ENCODE measurements at places on chromosomes 4 and X.

DNA sequence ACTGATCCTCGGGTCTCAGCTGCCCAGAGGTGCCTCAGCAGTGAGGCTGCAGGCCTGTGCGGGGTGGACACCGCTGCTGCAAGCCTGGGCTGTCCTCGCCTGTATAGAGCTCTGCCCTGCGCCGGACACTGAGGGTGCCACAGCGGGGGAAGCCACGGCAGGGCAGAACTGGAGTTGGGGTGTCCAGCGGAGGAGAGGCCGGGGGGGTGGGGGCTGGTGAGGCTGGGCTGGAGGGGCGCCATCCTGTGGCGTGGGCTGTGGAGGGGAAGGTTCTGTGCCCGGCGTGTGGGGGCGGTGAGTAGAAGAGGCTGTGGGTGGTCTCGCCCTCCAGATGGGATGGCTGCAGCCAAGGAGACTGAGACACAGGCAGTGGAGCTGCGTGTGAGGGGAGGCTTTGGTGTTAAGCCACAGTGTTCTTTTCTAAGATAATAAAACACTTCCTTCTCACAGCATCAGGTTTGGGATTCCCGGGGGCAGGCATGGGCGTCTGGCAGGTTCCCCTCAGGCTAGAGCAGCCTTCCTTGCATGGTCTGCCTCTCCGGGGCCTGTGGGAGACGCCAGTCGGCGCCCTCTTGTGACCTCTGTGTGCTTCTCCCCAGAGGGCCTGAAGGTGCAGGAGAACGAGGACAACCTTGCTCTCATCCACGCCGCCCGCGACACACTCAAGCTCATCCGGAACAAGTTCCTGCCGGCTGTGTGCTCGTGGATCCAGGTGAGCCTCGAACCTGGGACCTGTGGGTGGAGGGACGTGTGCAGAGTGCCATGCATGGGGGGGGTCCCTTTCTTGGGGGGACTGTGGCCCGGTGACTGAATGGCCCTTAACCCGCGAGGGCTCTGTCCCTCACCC is 7.4 kb downstream of the UVSSA start:
- DNase-seq = no peak

GRCh38 chr4:186021461-186022167 is 47.3 kb upstream of the TLR3 start:
- DNase-seq = no peak

GRCh38 chr4:148315049-148315448 is 127.2 kb downstream of the NR3C2 start:
- no peak for DNase-seq

DNA sequence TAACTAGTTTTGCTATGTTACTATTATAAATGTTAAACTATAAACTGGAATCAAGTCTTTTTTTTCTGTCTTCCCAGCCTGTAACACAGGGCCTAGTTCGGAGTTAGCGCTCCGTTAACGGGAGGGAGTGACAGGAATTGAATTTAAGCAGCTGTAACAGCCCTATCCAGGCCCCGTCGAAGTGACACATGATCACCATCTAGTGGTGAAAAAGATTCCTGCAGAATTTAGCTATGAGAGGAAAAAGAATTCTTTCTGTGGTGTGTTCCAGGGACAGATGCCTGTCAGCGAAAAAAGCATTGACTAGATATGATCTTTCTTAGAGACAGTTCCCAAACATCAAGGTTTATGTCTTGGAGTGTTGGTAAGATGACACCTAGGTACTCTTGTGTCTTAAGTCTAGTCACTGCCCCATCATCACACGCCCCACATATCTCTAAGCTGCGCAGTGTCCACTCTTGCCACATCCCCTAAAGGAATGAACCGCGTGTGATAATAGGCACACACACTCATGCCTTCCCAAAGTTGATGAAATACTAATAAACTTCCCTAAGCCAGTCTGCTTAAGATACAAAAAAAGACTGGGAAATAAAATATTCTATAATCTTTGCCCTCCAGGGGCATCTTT is 2.1 kb downstream of the GAB3 start:
- DNase-seq = peak; percentile 15

GRCh38 chr4:54696649-54697048 is 38.9 kb downstream of the KIT start:
- no peak for DNase-seq

DNA sequence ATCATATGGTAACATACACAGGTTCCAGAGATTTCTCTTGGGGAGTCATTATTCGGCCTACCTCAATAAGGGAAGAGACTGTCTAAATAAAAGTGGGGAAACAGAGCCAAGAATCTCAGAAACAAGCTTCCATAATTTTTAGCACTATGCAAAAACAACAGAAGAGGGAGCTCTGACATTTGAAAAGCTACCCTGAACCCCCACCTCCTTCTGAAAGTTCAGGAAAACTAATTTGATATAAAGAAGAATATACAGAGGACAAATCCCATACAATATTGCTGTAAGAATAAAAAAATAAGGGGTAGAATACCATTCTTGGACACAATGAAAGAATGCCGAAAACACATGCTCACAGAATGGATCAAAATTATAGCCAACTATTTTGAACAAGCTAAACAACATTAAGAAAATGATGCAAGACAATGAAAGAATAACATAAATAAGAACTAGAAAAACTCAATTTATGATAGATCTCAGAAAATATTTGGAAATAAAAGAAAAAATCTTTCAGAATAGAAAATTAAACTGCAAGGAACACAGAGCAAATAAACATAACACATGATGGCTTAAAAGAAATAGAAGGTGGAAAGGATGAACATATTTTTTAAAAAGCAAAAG is 14.4 kb upstream of the ZNF41 start:
- DNase-seq = no peak

DNA sequence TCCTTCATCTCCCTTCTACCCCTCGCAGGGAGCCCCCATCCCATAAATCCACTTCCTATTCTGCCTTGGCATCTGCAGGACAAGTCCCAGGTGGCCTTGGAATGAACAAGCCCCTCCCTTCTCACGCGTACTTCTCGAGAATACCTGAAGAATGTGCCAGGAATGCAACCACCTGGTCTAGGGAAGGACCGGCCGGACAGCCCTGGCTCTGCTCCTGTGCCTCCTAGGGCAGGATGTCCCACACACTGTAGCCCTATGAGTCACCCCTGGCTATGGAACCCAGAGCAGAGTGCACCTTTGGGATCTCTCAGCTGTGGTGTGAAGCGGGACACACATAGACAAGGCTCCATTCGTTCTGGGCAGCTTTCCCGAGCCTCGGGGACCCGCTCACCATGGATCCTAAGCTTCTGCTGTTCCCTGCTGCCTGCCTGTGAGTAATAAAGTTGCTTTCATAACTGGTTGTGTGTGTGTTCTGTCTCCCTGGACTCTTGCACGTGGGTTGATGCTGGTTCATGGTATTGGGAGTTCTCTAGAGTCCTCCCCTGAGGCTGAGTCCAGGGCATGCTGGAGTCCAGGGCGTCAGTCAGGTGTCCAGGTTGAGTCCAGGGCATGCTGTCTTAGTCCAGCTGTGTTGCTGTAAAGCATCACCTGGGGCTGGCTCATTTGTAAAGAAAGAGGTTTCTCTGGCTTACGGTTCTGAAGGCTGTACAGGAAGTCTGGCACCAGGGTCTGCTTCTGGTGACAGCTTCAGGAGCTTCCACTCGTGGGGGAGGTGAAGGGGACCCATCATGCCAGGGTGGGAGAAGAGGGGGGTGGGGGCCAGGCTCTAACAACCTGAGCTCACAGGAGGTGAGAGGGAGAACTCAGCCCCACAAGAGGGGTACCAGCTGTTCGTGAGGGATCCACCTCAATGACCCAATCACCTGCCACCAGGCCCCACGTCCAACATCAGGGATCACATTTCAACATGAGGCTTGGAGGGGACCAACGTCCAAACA is 7.4 kb upstream of the PDE6B start:
- DNase-seq = no peak

DNA sequence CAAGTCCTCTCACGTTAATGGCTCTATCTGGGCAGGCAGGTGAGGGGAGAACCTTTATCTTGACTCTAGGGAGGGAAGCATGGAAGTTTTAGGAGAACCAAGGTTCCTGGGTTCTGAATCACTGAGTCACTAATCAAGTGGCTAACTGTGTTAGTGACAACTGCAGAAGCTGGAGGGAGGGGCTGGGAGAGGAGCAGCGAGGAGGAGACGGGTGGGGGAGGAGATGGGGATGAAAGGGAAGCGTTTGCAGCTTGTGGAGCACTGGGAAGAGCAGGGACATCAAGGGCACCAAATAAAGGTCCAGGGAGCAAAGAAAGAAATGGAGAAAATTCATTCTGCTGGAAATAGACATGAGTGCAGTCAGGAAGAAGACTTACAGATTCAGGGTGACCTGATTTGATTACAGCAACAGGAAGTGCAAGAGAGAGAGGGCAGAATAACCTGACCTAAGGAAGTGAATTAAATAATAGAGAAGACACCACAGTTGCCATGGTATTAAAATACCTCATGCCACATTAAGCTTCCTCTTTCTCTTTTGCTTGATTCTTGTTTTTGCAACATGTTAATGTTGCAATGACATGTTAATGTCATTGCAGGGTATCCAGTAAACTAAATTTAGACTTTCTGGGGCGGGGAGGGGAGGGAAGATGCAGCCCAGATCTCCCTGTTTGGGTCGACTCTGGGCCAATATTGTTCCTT is 4.5 kb upstream of the SETD7 start:
- no peak for DNase-seq

DNA sequence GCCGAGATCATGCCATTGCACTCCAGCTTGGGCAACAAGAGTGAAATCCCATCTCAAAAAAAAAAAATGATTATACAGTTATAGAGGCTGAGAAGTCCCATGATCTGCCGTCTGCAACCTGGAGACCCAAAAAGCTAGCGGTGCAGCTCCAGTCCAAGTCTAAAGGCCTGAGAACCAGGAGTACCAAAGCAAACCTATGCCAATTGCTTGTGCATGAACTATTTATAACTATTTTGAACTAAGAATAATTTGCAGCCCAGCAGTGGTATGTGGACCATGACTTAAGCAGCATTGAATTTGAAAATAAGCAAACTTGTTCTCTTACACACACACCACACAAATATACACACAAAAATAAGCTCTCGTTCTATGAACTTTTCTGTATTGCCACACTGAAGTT is 51.8 kb downstream of the TASL start:
- DNase-seq = no peak

DNA sequence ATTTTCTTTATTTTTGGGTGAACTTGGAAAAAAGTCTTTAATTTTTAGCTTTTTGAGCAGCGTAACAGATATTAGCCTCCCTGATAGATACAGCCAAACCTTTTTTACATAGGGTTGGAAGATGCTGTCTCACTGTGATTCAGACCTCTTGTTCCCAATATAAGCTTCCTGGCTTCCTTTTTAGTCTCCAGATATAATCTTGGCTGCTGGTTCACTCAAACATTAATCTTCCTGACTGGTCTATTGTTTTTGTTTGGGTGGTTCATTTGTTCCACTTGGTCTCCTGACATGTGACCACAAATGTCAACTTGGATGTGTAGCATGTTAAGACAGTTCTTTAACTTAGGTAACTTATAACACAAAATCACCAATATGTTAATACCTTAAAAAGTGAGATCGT is 23.0 kb downstream of the RPA4 start:
- DNase-seq = no peak

DNA sequence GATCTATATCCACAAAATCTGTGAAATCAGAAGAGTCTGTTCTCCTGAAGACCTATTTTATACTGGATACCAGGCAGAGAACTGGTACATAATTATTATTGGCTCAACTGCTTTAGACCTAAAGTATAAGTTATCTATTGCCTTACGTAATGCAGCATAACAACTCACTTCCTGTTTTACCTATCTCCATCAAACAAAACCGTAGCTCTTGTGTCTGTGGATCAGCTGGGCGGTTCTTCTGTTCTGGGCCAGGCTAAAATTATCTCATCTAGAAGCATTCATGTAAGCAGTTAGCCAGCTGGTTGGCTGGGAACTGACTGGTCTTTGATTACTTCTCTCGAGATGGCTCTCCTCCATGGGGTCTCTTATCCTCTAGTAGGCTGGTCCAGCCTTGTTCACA is 57.8 kb downstream of the PPP1R2C start:
- DNase-seq = no peak

- DNase-seq = no peak
These were observed 46.4 kb downstream of the RWDD4 start for GRCh38 chr4:183612329-183613250.

- no peak for DNase-seq
These were observed 7.5 kb downstream of the FHDC1 start for GRCh38 chr4:152943672-152944071.
